Daoy (cell line): ENCODE measurements at places on chromosomes 7 and 10. TPM values are rescaled to one million over a fixed set of nuclear protein-coding genes. Genes with fewer than 3 reads are reported as not detected.

GRCh38 chr7:116829041-116829440, 33.3 kb upstream of the CAPZA2 start:
- no peak for DNase-seq

CYP2C9 gene
- total RNA-seq = not detected in 2 replicates

DNA sequence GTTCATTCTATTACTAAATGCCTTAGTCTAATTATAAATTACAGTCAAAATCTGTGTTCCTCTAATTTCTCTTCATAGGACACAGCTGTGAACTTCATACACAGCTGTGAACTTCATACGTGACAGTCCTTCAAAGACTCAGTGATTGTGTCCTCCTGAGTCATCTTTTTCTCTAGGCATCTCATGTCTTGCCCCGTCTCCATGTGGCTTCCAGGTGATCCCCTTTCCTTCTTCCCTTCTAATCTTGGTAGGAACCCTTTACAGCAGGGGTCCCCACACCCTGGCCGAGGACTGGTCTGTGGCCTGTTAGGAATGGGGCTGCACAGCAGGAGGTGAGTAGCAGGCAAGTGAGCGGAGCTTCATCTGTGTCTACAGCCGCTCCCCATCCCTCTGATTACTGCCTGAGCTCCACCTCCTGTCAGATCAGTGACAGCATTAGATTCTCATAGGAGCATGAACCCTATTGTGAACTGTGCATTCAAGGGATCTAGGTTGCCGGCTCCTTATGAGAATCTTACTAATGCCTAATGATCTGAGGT, 14.0 kb upstream of the EIF5AL1 start:
- DNase-seq = no peak

GRCh38 chr7:51451751-51452476, 135.3 kb upstream of the COBL start:
- no peak for DNase-seq

TEX36 gene
- total RNA-seq = not detected in 2 replicates

DNA sequence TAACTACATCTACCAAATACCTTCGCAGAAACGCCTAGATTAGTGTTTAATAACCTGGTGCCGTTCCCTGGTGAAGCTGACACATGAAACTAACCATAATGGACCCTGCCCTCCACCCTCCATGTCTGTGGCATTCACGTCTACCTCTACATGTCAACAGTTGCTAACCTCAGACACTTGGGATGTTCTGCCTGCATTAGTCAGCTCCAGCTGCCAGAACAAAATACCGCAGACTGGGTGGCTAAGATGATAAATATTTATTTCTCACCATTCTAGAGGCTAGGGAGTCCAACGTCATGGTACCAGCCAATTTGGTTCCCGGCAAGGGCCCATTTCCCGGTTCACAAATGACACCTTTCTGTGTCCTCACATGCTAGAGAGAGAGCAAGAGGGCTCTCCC, 118.5 kb upstream of the CHST15 start:
- peak; percentile 72 for DNase-seq

GRCh38 chr7:71238581-71239295, 106.8 kb downstream of the GALNT17 start:
- DNase-seq = no peak

GRCh38 chr7:95004618-95005247, 97.3 kb downstream of the PPP1R9A start:
- DNase-seq = no peak

FAM24B gene
- 7.6 and 9.5 TPM in 2 replicates for total RNA-seq

DNA sequence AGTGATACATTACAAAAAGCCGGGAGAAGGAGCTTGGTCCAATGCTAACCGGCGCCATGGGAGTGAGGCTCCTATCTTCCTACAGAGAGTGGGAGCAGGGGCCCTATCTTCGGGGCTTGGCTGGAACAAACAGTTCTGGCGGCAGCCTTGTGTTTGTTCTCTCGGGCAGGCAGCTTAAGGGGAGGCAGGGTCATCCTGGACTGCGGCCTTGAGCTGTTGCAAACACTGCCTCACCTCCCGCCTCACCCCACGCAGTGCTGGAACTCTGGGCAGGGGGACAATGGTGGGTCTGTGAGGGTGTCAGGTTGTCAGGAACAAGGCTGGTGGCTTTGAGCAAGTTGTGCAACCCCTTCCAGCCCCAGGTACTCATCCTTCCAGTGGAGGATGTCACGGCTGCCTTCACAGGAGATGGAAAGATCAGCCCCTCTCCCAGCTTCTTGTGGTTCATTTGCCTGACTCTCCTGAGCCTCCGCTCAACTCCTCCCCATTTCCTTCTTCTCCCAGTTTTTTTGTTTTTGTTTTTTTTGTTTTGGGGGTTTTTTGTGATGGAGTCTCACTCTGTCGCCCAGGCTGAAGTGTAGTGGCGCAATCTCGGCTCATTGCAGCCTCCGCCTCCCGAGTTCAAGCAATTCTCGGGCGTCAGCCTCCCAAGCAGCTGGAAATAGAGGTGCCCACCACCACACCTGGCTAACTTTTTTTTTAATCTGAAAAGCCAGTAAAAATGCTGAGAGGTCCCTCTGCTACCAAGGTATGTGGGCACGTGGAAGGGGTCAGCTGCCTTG, 57.4 kb downstream of the SPOCK2 start:
- no peak for DNase-seq

DNA sequence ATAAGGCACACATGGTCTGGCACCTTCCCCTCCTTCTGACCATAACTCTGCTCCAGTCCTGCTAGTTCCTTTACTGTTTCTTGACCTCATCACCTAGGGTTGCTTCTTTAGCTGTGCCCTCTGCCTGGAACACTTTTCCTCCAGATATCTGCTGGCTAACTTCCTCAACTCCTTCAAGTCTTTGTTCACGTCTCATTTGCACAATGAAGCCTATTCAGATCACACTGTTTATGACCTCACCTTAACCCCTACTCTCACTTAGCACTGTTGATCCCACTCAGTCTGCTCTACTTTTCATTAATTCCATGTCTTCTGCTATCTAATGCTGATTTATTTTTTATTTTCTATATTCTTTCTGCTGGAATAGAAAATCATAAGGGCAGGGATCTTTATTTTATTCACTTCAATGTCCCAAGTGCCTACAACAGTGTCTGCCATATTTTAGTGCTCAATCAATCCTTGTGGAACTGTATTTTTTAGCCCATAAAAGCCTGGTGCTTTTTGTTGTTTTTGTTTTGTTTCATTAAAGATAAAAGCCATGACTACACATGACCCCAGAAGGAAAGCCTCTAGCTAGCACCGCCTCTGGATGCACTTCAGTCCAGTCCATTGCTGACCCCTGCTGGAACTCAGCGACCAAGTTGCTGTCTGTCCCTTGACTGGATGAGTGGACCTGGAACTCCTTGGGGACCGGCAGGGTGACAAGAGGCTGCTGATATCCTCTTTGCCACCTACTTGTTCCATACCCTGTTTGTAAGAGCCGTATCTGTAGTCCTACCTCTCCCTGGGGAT, 12.3 kb downstream of the KLF14 start:
- peak; percentile 83 for DNase-seq

GRCh38 chr7:30656006-30656957, 26.0 kb downstream of the CRHR2 start:
- no peak for DNase-seq

DNA sequence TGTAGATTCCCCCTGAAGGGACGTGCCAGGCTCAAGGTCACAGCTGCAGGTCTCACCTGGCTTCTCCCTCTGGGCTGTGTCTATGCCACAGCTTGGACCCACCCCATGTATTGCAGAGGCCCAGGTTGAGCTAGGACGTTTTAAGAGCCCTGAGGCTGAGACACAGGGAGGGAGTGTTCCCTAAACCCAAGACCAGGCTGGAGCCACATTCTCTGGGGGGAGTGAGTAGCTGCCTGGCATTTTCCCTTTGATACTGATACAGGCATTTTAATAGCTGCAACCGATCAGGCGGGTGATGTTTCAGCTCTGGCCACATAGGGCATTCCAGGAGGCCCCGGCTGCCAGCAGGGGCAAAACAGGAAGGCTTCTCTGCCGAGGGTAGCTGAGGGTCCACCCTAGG, 13.4 kb downstream of the COL13A1 start:
- DNase-seq = no peak

AKR1C8 gene
- not detected in 2 replicates for total RNA-seq

DNA sequence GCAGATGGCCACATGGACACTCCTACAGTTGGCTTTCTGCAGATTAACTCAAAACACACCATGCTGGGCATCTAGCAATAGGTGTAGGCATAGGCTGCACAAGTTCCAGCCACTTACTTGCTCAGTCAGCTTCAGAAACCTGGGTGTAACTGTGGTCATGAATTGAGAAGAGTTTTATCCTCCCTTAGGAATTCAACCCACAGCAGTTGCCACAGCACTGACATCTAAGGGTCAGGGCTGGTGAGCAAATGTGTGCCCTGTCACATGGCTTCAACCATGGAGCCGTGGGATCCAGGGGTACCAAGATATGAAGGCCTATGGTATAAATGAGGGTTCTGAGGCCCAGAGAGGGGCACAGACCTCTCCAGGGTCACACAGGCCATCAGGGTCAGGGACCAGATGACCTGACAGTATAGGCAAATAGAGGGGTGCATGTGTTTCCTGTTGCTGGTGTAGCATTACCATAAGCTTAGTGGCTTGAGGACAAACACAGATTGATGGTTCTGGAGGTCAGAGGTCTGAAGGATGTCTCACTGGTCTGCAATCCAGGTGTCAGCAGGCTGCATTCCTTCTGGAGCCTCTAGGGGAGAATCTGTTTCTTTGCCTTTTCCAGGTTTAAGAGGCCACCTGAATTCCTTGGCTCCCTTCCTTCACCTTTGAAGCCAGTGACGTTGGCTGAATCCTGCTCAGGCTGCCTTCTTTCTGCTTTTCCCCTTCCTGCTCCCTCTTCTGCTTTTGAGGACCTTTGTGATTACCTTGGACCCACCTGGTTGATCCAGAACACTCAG, 24.1 kb downstream of the MINDY4 start:
- DNase-seq = no peak

GRCh38 chr10:15313047-15313446, 58.0 kb downstream of the FAM171A1 start:
- no peak for DNase-seq

DNA sequence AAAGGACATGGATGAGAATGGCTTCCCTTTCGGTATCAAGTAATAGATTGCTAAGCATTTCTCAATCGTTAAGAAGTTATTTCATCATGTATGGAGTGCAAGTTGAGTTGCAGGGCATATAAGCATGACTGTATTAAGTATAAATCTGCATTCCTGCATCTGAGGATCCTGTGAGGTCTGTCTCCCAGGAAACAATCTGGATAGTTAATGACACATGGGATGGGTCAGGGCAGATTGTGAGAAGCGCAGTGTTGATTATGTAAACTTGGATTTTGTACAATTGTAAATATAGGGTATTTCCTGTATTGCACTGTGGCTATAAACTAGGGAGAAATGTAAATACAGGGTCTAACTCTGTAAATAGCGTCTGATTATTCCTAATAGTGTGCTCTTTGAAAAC, 102.6 kb downstream of the PLXDC2 start:
- no peak for DNase-seq

GRCh38 chr7:68417659-68418058, 1180.6 kb upstream of the AUTS2 start:
- no peak for DNase-seq

DNA sequence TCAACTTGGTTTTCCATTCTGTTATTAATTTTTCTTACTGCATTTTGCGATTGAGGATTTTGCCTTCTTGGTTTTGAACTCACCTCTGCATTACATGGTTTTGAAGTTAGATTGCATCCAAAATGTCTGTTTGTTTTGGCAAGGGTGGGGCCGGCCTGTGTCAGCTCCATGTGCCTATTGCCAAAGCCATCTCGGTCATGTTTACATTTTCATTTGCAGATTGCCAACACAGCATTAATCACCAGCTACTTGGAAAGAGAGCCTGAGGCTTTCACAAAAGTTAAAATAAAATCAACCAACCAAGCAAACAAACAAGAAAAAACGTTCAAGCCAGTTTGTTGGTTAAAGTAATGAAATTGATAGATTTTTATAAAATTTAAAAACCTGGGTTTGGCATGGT, 695.8 kb downstream of the TYW1 start:
- DNase-seq = no peak

DNA sequence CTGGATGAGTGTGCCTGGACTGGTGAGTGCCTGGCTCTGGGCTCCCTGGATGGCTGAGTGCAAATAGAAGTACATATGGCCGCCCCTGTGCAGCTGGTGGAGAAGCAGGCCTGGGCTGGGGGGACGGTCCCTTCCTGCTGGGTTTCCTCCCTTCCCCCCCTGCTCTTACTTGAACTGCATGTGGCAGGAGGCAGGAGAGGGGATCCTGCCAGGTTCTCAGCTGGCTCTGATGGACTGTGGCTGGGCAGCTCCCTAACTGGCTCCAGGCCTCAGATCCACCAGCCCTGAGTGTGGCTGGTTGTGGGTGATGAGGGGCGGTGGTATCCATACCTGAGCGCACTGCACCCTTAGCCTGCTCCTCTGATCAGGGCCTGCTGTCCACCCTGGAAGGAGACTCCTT, 26.9 kb downstream of the ADCY1 start:
- no peak for DNase-seq

- peak; percentile 83 for DNase-seq
Measured at GRCh38 chr7:156640949-156641485, 443 bp downstream of the RNF32 start.

GRCh38 chr7:88109612-88110011, 110.2 kb downstream of the SRI start:
- DNase-seq = no peak
